ENCODE measurements at places on chromosomes 3 and 15.

GRCh38 chr3:138467931-138468330 lies 33.5 kb downstream of the ESYT3 start:
- DNase-seq, result no peak

GRCh38 chr15:63860555-63860954 lies 26.8 kb upstream of the HERC1 start:
- no peak for DNase-seq

DNA sequence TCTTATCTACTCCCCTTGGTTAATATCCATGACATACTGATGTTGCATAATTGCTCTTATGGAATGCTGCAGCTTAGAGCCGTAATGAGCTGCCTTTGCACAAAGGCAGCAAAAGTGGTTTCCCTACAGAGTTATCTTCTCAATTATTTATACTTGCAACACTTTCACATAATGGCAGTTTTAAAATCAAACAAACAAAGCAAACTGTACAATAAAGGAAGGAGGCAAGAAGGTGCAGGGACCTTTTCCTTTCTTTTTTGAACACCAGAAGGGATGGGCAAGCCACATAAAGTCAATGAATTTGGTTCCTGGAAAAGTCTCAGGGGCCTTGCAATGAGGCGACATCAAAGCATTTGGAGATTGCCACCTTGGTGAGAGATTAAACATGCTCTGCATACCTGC lies 188.0 kb downstream of the MEIS2 start:
- no peak for DNase-seq

- no peak for DNase-seq
Measured at GRCh38 chr3:134232151-134232550, 18.5 kb downstream of the RYK start.

DNA sequence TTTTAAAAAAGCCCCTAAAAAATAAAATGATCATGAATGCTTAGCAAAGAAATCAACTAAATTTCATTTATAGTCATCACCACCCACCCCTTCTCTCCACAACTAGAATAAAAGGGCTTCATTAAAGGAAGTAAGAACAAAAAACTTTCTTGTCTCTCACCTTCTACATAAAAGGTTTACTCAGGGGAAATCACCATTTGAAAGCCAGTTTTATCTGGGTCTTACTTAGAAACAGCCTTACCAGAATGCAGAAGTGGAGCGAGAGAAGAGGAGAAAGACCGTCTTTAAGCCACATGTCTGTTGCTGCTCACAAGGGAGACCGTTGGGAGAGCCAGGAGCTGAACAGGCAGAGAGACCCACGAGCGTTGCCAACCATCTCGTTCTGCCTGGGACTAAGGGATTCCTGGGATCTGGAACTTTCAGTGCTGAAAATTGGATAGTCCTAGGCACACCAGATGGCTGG lies 350.1 kb upstream of the PROK2 start:
- DNase-seq, result no peak
